H7 (cell line): ENCODE measurements at places on chromosomes 6 and 20. TPM values are rescaled to one million over a fixed set of nuclear protein-coding genes. Genes with fewer than 3 reads are reported as not detected.

Gene NDUFAF5
- 23.7 and 24.9 TPM in 2 replicates for total RNA-seq

Gene ARHGAP40
- total RNA-seq: 10.9 and 13.2 TPM in 2 replicates

Gene IRAK1BP1
- total RNA-seq: 4.7 and 6.2 TPM in 2 replicates

Gene SEL1L2
- not detected in 2 replicates for total RNA-seq

Gene ZNF165
- total RNA-seq: 2.1 and 3.5 TPM in 2 replicates

Gene NMBR
- total RNA-seq: not detected in 2 replicates

GRCh38 chr6:145863988-145864616, 49.5 kb upstream of the FBXO30 start:
- DNase-seq: no peak

GRCh38 chr6:56144538-56145324, 102.6 kb downstream of the COL21A1 start:
- DNase-seq: no peak

DNA sequence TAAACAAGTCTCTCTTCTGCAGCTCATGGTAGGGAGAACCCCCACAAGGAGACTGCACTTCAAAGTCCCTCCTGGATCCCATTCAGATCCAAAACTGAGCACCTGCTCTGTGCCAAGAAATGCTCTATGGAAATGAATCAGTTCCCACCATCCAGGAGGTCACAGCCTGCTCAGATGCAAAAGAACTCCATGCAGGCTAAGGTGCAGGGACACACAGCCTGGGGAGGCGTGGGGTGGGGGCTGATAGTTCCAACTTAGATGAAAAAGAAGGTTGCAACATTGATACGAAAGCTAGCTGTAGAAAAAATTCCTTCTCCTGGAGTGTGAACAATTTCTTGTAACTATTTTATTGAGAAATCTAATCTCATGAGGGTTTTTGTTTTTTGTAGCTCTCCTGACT, 111.0 kb upstream of the TMEM170B start:
- no peak for DNase-seq

GRCh38 chr6:111173341-111173740, 86.0 kb downstream of the SLC16A10 start:
- DNase-seq: no peak

DNA sequence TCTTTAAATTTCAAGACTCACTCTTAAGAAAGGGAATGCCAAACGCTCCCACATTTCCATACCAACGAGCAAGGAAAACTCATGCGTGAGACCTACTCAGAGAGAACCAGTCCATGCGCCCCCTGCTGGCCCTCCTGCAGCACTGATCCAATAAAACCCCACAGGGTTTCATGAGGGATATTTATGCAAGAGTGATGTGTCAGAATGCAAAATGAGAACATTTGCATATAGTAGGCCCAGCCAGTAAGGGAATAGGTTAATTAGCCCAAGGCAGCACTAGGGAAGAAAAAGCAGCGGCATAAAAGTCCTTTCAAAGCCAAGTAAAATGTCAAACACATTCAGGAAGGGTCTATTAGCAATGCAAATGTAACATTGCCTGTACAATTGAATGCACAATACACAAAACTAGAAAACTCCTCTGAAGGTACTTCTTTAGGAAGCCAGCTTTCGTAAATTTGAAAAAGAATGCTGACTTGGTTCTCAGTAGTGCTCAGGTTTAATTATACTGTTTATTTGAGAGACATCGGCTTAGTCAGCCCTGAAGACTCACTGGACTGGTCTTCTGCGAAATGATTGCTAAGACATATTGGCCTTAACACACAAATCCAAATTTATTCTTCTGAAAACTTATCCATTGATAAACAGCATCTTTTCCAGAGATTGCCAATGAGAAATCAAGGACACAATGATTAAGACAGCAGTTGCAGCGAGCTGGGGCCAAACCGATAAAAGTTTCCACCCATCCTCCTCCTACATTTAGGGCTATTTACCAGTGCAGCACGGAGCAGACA, 93.2 kb downstream of the GMPR start:
- DNase-seq: peak; percentile 83

DNA sequence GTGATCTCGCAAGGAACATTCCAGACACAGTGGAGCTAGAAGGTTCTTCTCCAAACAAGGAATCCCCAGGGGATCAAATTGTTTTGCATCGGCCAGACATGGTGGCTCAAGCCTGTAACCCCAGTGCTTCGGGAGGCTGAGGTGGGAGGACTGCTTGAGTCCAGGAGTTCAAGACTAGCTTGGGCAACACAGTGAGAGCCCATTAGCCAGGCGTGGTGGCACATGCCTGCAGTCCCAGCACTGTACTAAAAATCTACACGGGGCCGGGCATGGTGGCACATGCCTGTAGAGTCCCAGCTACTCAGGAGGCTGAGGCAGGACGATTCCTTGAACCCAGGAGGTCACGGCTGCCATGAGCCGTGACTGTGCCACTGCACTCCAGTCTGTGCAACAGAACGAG, 15.3 kb downstream of the GMEB2 start:
- DNase-seq: no peak

- DNase-seq: no peak
Measured at GRCh38 chr6:149166747-149167146, 150.8 kb upstream of the TAB2 start.

GRCh38 chr6:7469696-7470095, 71.8 kb upstream of the DSP start:
- no peak for DNase-seq

DNA sequence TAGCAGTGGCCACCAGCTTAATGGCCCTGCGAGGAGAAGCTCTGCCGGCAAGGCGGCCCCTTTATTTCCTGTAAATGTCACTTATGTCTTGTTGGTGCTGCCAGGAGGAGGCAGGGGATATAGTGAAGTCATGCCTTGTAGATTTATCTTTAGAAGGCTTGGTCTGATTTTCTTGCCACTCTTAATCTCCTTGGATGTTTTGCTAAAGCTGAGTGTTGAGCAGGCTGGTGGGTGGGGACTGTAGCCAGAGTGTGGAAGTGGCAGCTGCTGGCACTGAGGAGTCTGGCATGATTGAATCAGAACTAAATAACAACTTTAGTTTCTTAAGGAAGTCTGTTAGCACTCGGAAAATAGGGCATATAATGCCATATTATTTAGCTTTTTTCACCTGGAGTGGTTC, 77.9 kb downstream of the PHF20 start:
- DNase-seq: no peak

DNA sequence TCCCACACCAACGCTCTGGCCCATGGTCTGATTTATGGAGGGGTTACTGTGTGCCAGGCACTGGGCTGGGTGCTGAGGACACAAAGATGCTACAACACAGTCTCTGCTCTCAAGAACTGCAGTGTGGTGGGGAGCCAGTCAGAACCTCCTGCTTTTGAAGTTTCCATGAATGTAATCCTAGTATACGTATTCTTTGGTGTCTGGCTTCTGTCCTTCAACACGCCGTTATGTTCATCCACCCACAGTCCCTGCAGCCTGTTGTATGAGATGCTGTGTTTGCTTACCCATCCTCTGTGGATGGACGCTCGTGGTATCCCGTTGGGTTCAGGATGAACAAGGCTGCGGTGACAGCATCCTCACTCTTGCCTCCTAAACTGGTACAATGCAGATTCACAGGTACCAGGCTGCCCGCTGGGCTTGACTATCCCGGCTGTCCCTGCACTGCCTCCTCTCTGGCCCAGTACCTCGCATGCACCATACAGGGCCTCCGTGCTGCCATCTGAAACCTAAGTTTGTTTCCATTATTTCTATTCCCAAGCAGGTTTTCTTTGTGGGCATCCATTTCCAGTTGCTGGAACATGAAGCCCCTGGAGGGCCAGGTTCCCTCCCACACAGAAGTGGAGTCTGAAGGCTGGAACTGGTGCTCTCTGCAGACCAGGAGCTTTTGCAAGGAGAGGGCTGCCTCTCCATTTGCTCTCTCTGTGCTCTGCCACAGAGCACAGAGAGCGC, 364.5 kb downstream of the ZFAND3 start:
- DNase-seq: peak; percentile 2
